ENCODE measurements at places on chromosomes 11 and 22.

DNA sequence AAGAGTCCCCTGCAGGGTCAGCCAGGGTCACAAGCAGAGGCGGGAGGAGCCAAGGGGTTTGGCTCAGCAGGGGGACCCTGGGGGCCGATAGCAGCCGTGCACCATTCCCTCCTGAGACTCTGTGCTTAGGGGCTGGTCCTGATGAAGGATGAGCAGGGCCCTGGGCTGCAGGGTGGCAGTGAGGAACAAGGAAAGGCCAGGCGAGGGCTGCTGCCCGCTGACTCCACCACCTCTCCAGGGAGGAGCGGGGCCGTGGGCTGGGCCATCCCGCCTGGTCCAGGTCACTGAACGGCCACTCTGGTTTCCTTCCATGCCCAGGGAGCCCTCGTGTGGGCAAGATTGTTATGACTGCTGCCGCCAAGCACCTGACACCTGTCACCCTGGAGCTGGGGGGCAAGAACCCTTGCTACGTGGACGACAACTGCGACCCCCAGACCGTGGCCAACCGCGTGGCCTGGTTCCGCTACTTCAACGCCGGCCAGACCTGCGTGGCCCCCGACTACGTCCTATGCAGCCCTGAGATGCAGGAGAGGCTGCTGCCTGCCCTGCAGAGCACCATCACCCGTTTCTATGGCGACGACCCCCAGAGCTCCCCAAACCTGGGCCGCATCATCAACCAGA is 9.2 kb upstream of the NDUFS8 start:
- no peak for DNase-seq

GRCh38 chr11:63907808-63908530 is 9.0 kb downstream of the RCOR2 start:
- DNase-seq: no peak

DNA sequence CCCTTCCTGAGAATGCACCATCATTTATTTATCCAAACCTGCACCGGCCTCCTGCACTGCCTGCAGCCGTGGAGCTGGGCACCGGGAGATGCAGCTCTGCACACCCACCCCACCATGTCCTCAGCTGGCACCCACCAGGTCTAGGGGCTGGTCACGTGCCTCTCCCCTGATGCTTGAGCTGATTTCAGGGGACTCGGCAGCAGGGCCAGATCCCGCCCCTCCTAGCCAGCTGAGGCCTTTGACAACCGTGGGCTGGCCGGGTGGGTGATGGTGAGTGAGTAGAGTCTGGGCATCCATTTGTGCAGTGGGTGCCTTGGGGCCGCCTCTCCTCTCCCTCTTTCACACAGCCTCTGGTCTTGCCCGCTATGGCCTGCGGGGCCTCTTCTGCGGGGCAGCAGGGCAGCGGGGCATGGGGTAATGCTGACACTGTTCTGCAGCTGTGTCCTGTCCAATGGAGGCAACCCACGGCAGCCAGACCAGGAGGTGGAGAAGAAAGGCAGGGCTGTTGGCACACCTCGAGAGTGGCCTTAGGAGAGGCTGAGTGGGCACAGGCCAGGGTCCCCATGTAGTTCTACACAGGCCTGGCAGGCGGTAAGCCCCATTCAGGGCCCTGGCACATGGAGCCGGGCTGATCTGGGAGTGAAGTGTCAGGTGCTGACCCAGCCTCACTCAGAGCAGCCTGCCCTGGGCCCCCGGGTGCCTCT is 38.5 kb upstream of the PRODH start:
- DNase-seq: no peak

DNA sequence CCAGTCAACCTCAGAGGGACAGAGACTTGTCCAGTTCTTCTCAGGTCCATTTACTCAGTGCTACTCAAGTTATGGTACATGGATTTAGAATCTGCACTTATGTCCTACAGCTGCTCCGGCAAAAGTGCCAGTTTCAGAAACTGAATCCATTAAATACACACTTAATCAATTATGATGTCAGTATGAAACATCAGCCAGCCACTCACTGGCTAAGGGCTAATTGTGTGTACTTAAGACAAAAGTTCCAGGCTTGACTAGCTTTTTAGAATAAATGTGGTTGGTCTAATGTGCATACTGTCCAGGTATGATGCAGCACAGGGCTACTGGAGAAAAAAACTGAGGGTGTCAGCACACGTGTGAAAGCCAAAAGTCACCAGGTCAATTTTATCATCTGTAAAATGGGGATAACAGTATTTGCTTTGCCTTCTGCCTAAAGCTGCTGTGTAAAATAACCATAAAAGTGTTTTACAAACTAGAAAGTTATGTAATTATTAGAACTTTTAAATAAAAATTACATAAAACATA is 55.4 kb upstream of the CYP2D6 start:
- DNase-seq: no peak

DNA sequence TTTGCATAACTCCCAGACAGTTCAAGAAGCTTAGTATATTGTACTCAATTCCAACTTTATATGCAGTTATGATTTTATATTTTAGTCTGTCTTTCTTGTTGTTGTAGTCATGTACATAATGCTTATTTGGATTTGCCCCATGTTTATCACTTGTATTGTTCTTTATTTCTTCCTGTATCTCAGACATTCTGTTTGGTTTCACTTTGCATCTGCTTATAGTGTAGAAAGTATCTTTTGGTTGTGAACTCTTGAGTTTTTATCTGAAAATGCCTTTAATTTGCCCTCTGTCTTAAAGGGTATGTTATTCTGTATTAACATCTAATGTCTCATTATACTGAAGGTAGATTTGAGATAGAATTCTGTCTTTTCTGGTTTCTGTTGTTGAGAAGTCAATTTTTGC is 275.4 kb downstream of the DYNC2H1 start:
- no peak for DNase-seq

GRCh38 chr11:10322830-10323792 is 18.2 kb downstream of the ADM start:
- DNase-seq: peak; percentile 18

DNA sequence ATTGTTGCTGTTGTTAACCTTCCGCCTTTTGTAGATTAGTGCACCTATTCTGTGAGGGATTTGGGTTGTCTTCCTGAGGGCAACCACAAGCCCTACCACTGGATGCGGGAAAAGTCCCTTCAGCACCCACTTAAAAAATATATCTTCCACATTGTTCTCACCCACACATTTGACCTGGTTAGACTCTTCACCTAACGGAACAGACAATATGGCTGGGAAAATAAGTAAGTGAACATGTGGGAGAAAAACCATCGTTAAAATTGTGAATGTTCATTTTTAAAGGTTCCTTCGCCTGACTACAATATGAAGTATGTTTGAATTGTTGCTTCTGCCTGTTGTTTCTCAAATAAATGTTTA is 72.0 kb upstream of the MPEG1 start:
- no peak for DNase-seq

- DNase-seq: no peak
These were observed 145.0 kb upstream of the GRK3 start for GRCh38 chr22:25419247-25420113.

DNA sequence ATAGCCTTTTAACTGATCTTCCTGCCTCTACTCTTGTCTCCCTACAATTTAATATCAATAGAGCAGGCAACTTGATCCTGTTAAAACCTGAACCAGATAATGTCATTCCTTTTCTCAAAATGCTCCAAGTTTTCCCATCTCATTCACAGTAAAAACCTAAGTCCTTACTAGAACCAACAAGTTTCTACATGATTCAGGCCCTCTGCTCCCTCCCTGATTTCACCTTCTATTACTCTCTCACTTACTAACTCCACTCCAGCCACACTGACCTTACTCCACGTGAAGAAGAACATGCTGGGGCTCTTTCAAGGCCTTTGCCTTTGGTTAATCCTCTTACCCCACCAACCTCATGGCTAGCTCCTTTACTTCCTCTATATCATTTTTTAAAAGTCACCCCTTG is 71.1 kb downstream of the PRCP start:
- DNase-seq: no peak

DNA sequence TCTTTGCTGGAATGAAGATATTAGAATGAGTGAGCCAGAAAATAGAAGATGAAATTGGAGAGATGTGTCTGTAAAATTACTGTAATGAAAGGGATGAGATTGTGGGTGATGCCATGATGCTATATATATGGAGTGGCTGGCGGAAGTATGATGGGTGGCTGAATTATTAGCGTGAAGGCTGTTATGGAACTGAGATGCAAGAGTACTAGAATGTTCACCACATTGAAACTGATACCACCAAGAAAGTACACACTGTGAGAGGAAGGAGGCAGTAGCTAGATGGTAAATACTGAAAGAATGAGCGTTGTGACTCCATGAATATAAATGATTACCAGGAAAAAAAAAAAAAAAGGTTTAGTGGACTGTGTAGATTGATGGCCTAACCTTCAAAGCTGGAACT is 411.9 kb downstream of the CNTN5 start:
- no peak for DNase-seq

All from stimulated activated naive CD4-positive, alpha-beta T cell (primary cell).